ENCODE measurements at places on chromosomes 1 and 21. TPM values are rescaled to one million over a fixed set of nuclear protein-coding genes. Genes with fewer than 3 reads are reported as not detected.
A peak's percentile ranks its signal among the peaks of the same experiment; 100 is the strongest.

Gene HNRNPU
- total RNA-seq, result 371 TPM

Gene ERG
- total RNA-seq, result not detected

Gene KDM5B
- 59.5 TPM for total RNA-seq

Gene OR2T29
- not detected for total RNA-seq

Gene SHE
- not detected for total RNA-seq

Gene KIF26B
- total RNA-seq, result not detected

Gene PLPP3
- total RNA-seq, result not detected

Gene FNDC5
- not detected for total RNA-seq

Gene CELA3B
- total RNA-seq, result not detected

Gene PRDM16
- total RNA-seq, result 0.20 TPM

Gene CRP
- total RNA-seq, result not detected

Gene ATP1A4
- total RNA-seq, result 0.33 TPM

GRCh38 chr1:43143441-43143888 lies 28.6 kb downstream of the EBNA1BP2 start:
- H3K27me3 ChIP-seq, result peaks cover 50% of the 10 kb centered on the region
- peaks cover 4% of the 10 kb centered on the region for H3K4me1 ChIP-seq

GRCh38 chr1:204583909-204584632 lies 67.9 kb downstream of the MDM4 start:
- H3K36me3 ChIP-seq, result peaks cover 6% of the 10 kb centered on the region
- DNase-seq, result no peak
- H3K4me1 ChIP-seq, result peaks cover 33% of the 10 kb centered on the region
- no peaks in the 10 kb centered on the region for H3K27me3 ChIP-seq
- H3K27ac ChIP-seq, result peak overlapping the region; percentile 64

- peaks cover 4% of the 10 kb centered on the region for H3K27me3 ChIP-seq
- no peak overlapping the region for H3K4me3 ChIP-seq
- H3K4me1 ChIP-seq, result peaks cover 11% of the 10 kb centered on the region
- H3K27ac ChIP-seq, result no peak overlapping the region
These were observed 80.6 kb downstream of the TM2D1 start for GRCh38 chr1:61644303-61644702.

GRCh38 chr1:172929006-172929405 lies 121.7 kb downstream of the TNFSF18 start:
- H3K4me1 ChIP-seq, result peaks cover 10% of the 10 kb centered on the region
- H3K27ac ChIP-seq, result no peak overlapping the region
- no peak for DNase-seq
- H3K4me3 ChIP-seq, result no peak overlapping the region

- H3K4me3 ChIP-seq, result no peak overlapping the region
- no peaks in the 10 kb centered on the region for H3K36me3 ChIP-seq
- no peak overlapping the region for H3K27ac ChIP-seq
- H3K27me3 ChIP-seq, result no peaks in the 10 kb centered on the region
- H3K4me1 ChIP-seq, result no peaks in the 10 kb centered on the region
- DNase-seq, result no peak
These were observed 315.9 kb downstream of the PRDM2 start for GRCh38 chr1:14015917-14016316.

GRCh38 chr21:44094832-44095231 lies 12.4 kb upstream of the PWP2 start:
- no peaks in the 10 kb centered on the region for H3K27me3 ChIP-seq
- peaks cover 17% of the 10 kb centered on the region for H3K4me1 ChIP-seq
- H3K36me3 ChIP-seq, result peaks cover 35% of the 10 kb centered on the region

- no peak overlapping the region for H3K27ac ChIP-seq
- H3K36me3 ChIP-seq, result no peaks in the 10 kb centered on the region
- H3K4me1 ChIP-seq, result no peaks in the 10 kb centered on the region
- H3K4me3 ChIP-seq, result no peak overlapping the region
- no peak for DNase-seq
These were observed 20.1 kb upstream of the COG2 start for GRCh38 chr1:230622151-230622550.

DNA sequence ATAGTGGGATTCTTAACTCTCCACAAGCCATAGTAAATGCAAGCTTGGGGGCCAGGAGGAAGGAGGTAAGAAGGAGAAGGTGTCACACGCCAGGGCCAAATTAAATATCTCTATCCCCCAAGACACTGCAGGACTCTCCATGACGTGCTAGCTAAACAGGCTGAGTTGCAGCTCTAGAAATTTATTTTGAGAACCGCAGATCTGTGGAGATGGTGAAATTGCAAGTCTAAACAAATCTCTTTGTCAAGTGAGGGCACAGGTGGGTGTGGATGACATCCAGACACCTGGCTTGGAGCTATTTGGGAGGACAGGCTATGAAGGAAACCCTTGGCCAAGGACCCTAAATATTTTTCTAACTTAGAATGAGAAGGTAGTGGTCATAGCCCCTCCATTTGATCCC lies 39.5 kb upstream of the USP1 start:
- no peaks in the 10 kb centered on the region for H3K36me3 ChIP-seq
- peaks cover 10% of the 10 kb centered on the region for H3K27me3 ChIP-seq
- no peak for DNase-seq
- no peaks in the 10 kb centered on the region for H3K4me1 ChIP-seq
- no peak overlapping the region for H3K4me3 ChIP-seq

GRCh38 chr1:2289607-2290006 lies 61.5 kb downstream of the SKI start:
- peak overlapping the region; percentile 74 for H3K4me3 ChIP-seq
- H3K27ac ChIP-seq, result peak overlapping the region; percentile 97
- DNase-seq, result no peak
- H3K27me3 ChIP-seq, result no peaks in the 10 kb centered on the region
- H3K36me3 ChIP-seq, result peaks cover 17% of the 10 kb centered on the region

- no peak for DNase-seq
- H3K4me1 ChIP-seq, result peaks cover 10% of the 10 kb centered on the region
- H3K27ac ChIP-seq, result no peak overlapping the region
These were observed 24.7 kb upstream of the DMBX1 start for GRCh38 chr1:46464915-46465314.

DNA sequence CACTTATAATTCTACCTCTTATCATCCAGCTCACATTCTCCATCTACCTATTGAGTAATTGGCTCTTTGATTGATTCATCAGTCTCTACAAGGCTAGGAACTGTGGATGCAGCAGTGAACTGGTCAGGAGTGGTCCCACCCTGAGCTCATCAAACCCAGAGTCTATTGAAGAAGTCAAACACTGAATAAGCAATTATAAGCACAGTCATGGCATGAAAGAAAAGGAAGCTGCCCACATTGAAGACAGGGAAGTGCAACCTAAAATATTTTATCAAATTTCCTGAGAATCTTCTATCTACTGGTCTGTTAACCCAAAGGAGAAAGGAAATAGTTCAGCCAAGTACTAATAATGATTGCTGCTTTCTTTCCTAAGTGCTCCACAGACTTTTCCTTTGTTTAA lies 35.7 kb downstream of the ACP6 start:
- peaks cover 22% of the 10 kb centered on the region for H3K36me3 ChIP-seq
- DNase-seq, result no peak
- H3K4me3 ChIP-seq, result no peak overlapping the region

DNA sequence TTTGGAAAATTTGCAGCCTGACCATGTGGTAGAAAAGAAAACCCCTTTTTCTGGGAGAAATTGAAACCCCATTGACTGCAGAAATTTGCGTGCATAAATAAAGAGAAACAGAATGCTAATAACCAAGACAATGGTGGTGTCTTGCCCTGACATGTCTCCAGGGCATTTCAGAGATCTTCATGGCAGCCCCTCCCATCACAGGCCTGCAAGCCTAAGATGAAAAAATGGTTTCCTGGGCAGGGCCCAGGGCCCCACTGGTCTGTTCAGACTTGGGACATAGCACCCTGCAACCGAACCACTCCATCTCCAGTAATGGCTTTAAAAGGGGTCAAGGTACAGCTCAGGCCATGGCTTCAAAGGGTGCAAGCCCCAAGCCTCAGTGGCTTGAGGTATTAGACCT lies 71.6 kb upstream of the SGIP1 start:
- DNase-seq, result no peak
- no peaks in the 10 kb centered on the region for H3K36me3 ChIP-seq
- peaks cover 15% of the 10 kb centered on the region for H3K27me3 ChIP-seq
- H3K4me3 ChIP-seq, result no peak overlapping the region
- H3K27ac ChIP-seq, result no peak overlapping the region

DNA sequence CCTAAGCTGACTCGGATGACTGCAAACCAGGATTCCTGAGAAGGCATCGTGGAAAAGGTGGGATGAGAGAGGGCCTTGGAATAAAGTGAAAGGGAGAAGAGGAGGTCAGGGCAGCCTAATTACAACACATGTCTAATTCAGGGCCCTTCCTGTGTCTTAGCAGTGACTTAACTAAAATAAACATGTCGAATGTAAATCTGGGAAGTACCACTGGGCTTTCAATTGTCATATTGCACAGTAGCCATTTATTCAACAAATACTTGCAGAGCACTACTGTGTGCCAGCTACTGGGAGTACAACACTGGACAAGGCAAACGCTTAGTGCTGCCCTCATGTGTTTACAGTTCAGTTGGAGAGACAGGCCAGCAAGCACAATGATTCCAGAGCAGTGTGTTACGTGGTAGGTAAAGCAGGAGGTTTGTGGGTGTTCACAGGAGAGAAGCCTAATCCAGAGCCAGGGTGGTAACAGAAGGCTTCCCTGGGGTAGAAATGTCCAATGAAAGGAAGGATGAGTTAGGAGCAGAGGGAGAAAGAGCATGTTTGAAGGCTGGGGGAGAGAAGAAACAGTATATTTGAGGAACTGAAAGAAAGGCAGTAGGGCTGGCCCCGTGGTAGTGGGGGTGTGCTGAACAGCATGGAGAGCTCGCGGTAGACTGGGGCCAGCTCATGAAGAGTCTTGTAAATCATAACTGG lies 38.0 kb upstream of the RASAL2 start:
- H3K36me3 ChIP-seq, result no peaks in the 10 kb centered on the region
- DNase-seq, result no peak
- no peak overlapping the region for H3K27ac ChIP-seq
- no peaks in the 10 kb centered on the region for H3K27me3 ChIP-seq

DNA sequence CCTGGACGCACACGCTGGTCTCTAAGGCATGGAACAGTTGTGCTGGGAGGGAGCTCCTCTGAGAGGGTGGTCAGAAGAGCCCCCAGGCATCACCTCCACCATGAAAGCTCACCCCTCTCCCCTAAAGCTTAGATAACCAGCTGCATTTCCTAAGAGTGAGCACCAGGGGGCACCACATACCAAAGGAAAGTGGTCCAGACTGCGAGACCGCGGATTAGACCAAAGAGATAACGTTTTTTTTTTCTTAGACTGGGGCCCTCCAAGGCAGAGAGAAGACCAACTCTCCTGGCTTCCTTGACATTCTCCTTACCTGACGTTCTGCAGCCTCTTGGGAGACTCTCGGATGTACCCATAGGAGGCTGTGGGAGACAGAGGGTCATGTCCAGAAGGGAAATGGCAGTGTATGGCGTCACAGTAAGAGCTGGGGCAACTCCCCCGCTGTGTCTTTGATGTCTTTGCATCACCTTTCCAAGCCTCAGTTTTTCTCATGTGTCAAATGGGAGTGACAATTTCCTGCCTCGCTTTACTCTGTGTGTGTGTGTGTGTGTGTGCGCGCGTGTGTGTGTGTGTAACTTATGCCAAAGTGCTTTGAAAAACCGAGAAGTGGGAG lies 12.3 kb upstream of the IFNLR1 start:
- H3K36me3 ChIP-seq, result no peaks in the 10 kb centered on the region
- peaks cover 6% of the 10 kb centered on the region for H3K27me3 ChIP-seq
- H3K4me3 ChIP-seq, result no peak overlapping the region
- DNase-seq, result peak; percentile 78
- peaks cover 34% of the 10 kb centered on the region for H3K4me1 ChIP-seq
- no peak overlapping the region for H3K27ac ChIP-seq

DNA sequence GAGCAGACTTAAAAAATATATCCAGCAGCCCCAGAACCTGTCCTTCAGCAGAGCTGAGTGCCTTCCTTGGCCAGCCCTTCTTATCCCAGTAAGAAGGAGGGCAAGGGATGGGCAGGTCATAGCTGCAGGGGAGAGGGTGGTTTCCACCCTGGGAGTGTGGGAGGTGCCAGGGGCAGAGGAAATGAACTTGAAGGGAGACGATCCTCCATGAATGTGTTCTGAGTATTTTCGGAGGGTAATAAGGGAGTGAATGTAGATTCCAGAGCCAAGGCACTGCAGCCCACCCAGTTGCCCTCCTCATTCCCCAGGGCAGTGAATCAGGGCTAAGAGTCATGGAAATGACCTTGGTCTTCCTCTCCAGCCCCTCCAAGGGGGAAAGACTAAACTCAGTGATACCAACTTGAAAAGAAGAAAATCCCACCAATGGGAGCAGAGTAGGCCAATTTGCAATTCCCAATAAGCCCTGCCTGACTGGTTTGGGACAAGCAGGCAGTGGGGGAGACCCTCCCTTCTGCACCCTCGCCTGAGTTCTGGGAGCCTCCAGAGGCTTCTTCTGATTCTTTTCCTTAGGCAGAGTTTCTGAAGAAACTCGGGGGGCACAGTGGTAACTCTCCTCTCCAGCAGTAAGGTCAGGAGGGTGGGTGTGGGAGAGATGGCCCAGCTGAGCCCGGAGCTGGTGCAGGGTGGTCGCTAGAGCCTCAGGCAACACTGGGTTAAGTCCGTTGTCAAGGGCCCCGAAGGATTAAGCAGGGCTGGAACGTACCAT lies 4.2 kb downstream of the MYOG start:
- H3K36me3 ChIP-seq, result no peaks in the 10 kb centered on the region
- H3K27me3 ChIP-seq, result peaks cover 32% of the 10 kb centered on the region
- DNase-seq, result no peak
- H3K4me1 ChIP-seq, result no peaks in the 10 kb centered on the region

GRCh38 chr21:45742247-45742646 lies 98.7 kb downstream of the PCBP3 start:
- DNase-seq, result no peak
- H3K4me3 ChIP-seq, result no peak overlapping the region
- peaks cover 10% of the 10 kb centered on the region for H3K36me3 ChIP-seq
- no peaks in the 10 kb centered on the region for H3K4me1 ChIP-seq
- H3K27me3 ChIP-seq, result peaks cover 1% of the 10 kb centered on the region
- H3K27ac ChIP-seq, result no peak overlapping the region

- no peaks in the 10 kb centered on the region for H3K36me3 ChIP-seq
- H3K4me1 ChIP-seq, result no peaks in the 10 kb centered on the region
- H3K27ac ChIP-seq, result no peak overlapping the region
These were observed 245.0 kb upstream of the OLFM3 start for GRCh38 chr1:102241431-102242338.

DNA sequence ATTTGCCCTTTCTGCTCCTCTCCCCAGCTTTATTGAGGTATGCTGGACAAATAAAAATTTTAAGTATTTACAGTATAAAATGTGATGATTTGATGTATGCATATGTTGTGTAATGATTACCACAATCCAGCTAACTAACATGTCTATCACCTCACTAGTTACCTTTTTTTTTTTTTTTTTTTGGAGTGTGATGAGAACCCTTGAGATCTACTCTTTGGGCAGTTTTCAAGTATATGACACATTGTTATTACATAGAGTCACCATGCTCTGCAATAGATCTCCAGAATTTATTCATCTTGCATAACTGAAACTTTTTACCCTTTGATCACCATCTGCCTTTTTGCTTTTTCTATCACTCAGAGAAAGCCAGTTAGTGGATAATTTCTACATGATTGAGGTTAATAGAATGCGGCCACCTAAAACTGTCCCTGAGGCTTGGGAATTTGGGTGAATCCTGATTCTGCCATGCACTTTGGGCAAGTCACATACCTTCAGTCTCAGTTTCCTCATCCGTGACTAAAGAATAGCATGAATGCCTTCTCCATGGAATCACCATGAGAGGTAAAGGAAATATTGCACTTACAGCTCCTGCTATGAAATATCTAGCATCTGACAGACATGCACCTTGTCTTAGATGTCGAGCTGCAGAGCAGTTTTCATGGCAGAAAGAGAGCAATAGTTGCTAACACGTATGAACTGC lies 295.2 kb downstream of the DISC1 start:
- H3K4me1 ChIP-seq, result peaks cover 44% of the 10 kb centered on the region
- H3K36me3 ChIP-seq, result no peaks in the 10 kb centered on the region
- no peak overlapping the region for H3K27ac ChIP-seq
- peaks cover 4% of the 10 kb centered on the region for H3K27me3 ChIP-seq
- no peak for DNase-seq

Data from activated CD4-positive, alpha-beta memory T cell treated with anti-CD3 and anti-CD28 coated beads, Interleukin-2, amount 10 ng/mL, durations not matched to agents 7 days and 5 days (primary cell).